ENCODE measurements at places on chromosomes 1 and 21. TPM values are rescaled to one million over a fixed set of nuclear protein-coding genes. Genes with fewer than 3 reads are reported as not detected.

DMRTA2 gene
- polyA plus RNA-seq = not detected

LDLRAD1 gene
- not detected for polyA plus RNA-seq

ELF3 gene
- 120 TPM for polyA plus RNA-seq

CSMD2 gene
- 0.32 TPM for polyA plus RNA-seq

FCAMR gene
- polyA plus RNA-seq = not detected

All from urinary bladder (tissue), 4 donors.